ENCODE measurements at places on chromosomes 2 and 18.
A peak's percentile ranks its signal among the peaks of the same experiment; 100 is the strongest.

GRCh38 chr2:241223211-241224017 is 34.9 kb downstream of the ANO7 start:
- no peak for DNase-seq

DNA sequence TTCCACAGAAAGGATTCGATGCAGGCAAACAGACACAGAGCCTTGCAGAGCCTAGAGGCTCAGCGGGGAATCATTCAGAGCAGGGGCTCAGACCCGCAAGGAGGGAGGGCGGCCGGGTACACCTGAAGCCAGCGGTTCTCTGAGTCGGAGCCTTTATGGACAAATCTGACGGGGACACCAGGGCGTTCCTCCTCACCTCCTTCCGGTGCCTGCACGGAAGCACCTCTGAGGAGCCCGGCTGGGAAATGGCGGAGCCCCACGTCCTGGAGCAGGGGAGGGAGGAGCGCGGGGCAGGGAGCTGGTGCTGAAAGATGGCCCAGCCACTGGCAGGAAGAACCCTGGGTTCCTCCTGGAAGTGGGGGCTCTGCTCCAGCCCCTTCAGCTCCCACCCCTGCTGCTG is 193.5 kb upstream of the ALKAL2 start:
- DNase-seq, result no peak

DNA sequence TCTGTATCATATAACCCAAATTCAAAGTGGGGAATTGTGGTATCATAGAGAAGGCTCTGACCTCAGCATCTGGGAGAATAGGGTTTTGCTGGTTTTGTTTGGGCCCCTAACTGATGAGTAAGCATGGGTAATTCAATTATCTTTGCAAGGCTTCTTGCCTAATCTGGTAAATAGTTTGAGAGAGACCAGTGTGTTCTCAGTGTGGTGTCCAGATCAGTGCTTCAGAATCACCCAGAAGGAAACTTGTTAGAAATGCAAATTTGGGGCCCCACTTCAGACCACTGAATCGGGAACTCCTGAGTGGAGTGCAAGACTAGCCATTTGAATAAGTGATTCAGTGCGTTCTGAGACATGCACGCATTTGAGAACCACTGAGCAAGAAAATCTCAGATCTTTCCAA is 282.7 kb downstream of the EPHA4 start:
- DNase-seq, result no peak

GRCh38 chr2:30115141-30115980 is 31.4 kb upstream of the YPEL5 start:
- peak; percentile 12 for DNase-seq

GRCh38 chr2:236608188-236608525 is 38.5 kb downstream of the ACKR3 start:
- DNase-seq, result no peak

- DNase-seq, result no peak
Observed at GRCh38 chr2:70091816-70092215, 4.5 kb downstream of the PCBP1 start.
